Smooth muscle cell of the coronary artery (primary cell): ENCODE measurements at places on chromosomes 2 and 18. TPM values are rescaled to one million over a fixed set of nuclear protein-coding genes. Genes with fewer than 3 reads are reported as not detected.

Gene ALPI
- not detected in 2 replicates for total RNA-seq

Gene GYPC
- total RNA-seq = 62.5 and 189 TPM in 2 replicates

Gene CCDC74B
- total RNA-seq = 3.4 and 9.6 TPM in 2 replicates

Gene CIB4
- not detected in 2 replicates for total RNA-seq

Gene RPS27A
- total RNA-seq = 625 and 765 TPM in 2 replicates

Gene MOCOS
- 0.68 and 4.7 TPM in 2 replicates for total RNA-seq

Gene ANTXR1
- total RNA-seq = 48.0 and 90.3 TPM in 2 replicates

Gene GKN1
- not detected in 2 replicates for total RNA-seq

Gene CRYGD
- total RNA-seq = not detected in 2 replicates

Gene HOXD4
- 0.08 TPM in 1 of 2 replicates, not detected in the other for total RNA-seq

Gene GTF2A1L
- total RNA-seq = 0.12 and 0.98 TPM in 2 replicates

Gene ANKMY1
- 5.0 and 7.5 TPM in 2 replicates for total RNA-seq

Gene STPG4
- 0.23 TPM in 2 replicates for total RNA-seq

Gene MCFD2
- total RNA-seq = 150 and 518 TPM in 2 replicates

Gene UGT1A3
- not detected in 2 replicates for total RNA-seq

Gene VIT
- 0.15 and 7.1 TPM in 2 replicates for total RNA-seq

Gene INHBB
- 0.08 and 0.70 TPM in 2 replicates for total RNA-seq

Gene TGFA
- total RNA-seq = 1.7 TPM in 1 of 2 replicates, not detected in the other

Gene NOL4
- not detected in 2 replicates for total RNA-seq

Gene RPIA
- 5.1 and 6.5 TPM in 2 replicates for total RNA-seq

Gene CXCR2
- total RNA-seq = not detected in 2 replicates

Gene AMER3
- total RNA-seq = not detected in 2 replicates

Gene SP5
- total RNA-seq = not detected in 2 replicates

Gene FAM168B
- total RNA-seq = 55.3 and 87.3 TPM in 2 replicates

Gene DQX1
- not detected in 2 replicates for total RNA-seq

Gene DSG4
- not detected in 2 replicates for total RNA-seq

Gene ITGB1BP1
- total RNA-seq = 39.1 and 63.3 TPM in 2 replicates

Gene PDE11A
- not detected in 2 replicates for total RNA-seq
